ENCODE measurements at places on chromosomes 4 and X.

DNA sequence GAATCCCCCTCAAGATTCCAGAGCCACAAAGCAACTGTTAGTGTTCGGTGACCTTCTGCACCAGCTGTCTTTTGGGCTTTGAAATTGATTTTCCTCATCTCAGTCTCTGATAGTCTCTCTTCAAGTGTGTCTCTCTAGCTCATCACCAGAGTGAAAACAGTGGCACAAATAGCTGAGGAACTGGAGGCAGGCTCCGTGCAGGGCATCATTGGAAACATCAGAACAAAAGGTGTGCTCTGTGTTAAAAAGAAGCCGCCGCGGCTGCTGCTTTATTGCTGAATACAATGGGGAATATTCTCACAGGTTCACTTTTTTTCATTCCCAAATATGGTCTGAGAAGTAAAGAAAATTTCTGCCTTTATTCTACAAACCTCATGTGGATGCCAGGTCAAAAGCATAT is 297.5 kb downstream of the DCTD start:
- DNase-seq = no peak

DNA sequence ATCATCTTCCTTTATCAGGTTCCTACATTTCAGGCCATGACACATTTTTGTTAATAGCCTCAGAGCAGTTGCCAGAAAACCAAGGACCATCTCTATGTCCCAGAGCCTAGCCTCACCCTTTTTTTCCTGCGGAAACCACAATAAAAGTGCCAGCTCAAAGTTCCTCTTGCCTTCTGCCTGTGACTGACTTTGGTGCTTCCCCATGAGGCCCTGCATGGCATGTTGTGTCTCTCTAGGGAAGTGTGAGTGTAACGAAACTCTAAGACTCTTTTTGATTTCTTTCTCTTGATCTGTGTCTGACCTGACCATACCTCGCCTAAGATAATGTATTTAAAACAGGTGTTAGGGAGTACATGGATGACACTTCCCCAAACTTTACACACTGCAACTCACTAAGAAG is 642.3 kb upstream of the BOD1L1 start:
- DNase-seq = no peak

DNA sequence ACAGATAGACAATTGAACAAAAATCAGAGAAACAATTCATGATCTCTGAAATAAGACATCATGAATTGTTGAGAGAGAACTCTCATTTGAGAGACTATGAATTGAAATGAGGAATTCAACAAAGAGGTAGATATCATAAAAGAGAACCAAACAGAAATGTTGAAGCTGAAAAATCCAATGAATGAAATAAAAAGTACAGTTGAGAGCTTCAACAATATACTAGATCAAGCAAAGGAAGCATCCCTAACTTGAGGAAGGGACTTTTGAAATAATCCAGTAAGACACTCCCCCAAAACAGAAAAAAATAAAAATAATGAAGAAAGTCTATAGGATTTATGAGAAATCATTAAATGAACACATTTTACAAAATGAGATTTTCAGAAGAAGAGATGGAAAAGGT is 310.0 kb upstream of the PCDH10 start:
- no peak for DNase-seq

GRCh38 chr4:47791965-47792364 is 45.9 kb downstream of the CORIN start:
- no peak for DNase-seq

DNA sequence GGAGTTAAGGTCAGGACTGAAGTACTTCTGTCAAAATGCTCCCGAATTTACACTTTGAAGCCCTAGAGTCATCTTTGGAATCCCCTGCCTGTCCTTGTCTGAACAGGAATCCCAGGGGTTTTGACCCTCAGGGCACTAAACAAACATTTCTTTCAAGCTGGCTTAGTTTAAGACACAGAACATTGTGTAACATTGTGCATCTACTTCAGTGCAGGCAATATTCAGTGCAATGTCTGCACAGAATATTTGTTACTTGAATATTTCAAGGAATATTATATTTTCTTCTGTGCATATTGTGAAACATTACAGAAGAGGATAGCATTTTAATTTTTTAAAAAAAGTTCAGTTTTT is 763.4 kb downstream of the PCDH18 start:
- no peak for DNase-seq

DNA sequence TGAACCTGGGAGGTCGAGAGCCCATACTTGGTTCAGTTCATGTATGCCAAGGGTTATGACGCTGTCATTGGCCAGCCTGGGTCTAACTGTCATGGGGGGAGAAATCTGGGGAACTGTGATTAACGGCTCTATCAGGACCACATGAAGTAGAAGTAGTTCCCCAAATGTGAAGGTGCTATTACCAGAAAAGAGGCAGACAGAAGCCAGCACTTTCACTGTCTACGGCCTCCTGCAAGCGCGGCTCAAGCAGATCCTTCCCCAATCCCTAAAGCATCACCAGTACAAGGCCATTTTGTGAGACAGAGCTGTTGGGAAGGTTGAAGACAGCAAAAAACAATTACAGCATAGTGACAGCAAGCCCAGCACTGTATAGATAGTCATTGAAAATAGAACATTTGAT is 37.5 kb downstream of the HOPX start:
- no peak for DNase-seq

GRCh38 chrX:118633530-118633929 is 93.9 kb upstream of the IL13RA1 start:
- no peak for DNase-seq

GRCh38 chrX:129695937-129696336 is 41.2 kb upstream of the APLN start:
- no peak for DNase-seq

- no peak for DNase-seq
Measured at GRCh38 chr4:87087015-87087414, 133.4 kb downstream of the KLHL8 start.

GRCh38 chrX:119870626-119871131 is 854 bp downstream of the RNF113A start:
- DNase-seq = peak; percentile 24

- DNase-seq = no peak
Measured at GRCh38 chr4:48290146-48290772, 20.6 kb upstream of the TEC start.

DNA sequence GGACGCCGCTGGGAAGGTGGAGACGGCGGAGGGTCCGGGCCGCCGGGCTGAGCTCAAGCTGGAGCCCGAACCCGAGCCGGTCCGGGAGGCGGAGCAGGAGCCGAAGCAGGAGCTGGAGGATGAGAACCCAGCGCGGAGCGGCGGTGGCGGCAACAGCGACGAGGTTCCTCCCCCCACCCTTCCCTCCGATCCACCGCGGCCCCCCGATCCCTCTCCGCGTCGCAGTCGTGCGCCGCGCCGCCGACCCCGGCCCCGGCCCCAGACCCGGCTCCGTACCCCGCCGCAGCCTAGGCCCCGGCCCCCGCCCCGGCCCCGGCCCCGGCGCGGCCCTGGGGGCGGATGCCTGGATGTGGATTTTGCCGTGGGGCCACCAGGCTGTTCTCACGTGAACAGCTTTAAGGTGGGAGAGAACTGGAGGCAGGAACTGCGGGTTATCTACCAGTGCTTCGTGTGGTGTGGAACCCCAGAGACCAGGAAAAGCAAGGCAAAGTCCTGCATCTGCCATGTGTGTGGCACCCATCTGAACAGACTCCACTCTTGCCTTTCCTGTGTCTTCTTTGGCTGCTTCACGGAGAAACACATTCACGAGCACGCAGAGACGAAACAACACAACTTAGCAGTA is 483 bp downstream of the USP27X start:
- no peak for DNase-seq

DNA sequence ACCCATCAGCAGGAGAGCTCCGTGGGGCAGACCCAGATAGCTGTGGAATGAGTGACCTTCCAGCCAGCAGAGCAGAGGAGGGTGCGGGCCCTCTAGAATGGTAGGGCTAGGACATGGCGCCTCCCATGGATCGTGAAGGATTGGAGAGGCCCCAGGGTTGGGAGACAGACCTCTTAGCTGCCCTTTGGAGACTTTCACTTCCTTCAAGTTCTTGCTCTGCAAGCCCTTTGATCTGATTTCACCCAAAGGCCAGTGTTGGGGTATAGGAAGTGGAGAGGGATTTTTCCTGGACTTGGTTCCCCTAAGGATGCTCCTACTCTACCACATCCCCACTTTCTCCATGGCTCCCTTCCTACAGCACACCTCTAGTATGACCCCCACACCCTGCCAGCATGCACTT is 3.0 kb downstream of the SASH3 start:
- DNase-seq = no peak

GRCh38 chr4:147923854-147924253 is 192.0 kb downstream of the ARHGAP10 start:
- DNase-seq = no peak

DNA sequence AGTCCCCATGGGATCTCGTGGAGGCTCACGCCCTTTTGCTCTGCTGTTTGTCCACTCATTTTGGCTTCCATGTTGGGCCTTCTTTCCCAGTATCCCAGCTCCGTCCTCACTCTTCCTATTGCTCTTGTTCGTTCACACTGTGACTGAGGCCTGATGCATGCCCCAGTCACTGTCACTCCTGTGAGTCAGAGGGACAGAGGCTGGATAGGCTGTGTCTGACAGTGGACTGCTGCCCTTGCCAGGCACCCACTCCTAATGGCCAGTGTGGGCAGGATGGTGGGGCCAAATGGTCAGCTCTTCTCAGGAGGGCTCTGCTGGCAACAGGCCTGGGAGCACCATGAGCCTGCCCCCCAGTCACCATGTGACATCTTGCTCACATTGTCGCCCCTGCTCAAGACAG is 40.0 kb downstream of the HADH start:
- DNase-seq = no peak

- DNase-seq = no peak
Measured at GRCh38 chr4:581753-582361, 5.8 kb upstream of the TMEM271 start.

- DNase-seq = no peak
Measured at GRCh38 chrX:153184787-153185186, 5.7 kb downstream of the MAGEA1 start.

DNA sequence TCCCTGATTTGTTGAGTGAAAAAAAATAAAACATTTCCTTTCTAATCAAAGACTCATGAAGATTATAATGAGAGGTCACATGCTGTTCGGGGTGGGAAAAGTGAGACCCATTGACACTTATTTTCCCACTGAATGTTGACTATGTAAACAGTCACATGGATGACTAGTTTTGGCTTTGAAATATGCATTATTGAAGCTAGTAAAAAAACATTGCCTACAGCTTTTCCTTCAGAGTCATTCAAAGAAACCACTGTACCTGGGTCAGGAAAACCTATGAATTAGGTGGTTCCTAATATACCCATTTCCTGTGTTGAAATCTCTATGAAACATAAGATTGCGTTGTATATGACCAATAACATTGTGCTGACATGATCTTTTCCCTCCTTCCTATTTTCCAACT is 251.2 kb downstream of the CFAP299 start:
- no peak for DNase-seq

- DNase-seq = no peak
Measured at GRCh38 chr4:73451981-73452747, 16.1 kb downstream of the AFP start.

DNA sequence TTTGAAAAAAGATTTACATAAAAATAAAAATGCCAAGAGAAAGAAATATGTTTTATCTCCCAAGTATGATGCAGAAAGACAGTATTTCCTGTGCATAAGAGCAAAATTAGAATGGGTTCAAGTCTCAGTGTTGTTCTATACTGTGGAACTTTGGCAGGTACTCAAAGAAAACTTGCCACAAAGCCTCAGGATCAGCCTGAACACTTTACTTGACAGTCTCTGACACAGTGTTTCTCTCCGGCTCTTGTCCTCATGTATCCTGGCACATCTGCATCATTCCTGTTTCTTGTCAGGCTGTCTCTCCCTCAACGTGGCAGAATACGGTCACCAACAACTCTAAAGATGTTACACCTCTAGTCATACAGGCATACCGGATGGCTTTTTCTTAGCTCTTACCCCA is 273.7 kb downstream of the ARHGAP24 start:
- DNase-seq = no peak

GRCh38 chr4:67604749-67605148 is 46.2 kb downstream of the STAP1 start:
- no peak for DNase-seq

DNA sequence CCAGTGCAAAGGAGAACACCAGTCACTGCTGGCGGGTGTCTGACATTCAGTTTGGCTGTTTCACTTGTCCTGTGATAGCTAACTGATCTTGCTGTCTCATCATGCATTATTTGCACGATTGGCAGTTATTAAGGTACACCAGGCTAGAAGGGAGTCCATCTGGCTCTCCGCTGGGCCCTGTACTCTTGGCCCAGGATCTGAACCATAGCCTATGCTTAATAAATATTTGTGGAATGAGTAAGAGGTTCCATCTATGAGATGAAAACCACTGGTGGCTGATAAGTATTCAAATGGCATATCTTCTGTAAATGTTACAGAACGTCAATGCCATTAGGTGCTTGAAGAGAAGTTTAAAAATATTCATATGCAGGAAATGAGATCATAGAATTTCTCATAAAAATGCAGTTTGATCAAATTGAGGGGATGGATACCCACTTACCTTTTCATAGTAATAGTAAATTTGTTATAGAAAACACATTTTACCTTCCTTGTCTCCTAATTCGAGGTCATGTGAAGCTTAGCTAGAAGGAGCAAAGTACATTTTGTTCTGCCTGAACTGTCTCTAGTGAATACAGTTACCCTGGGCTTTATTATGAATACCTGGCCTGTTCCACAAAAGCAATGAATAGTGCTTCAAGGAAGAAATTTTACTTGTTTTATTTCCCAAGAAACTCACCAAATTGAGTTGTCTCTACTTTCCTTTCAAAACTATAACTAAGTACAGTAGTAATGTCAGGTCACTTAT is 213.5 kb downstream of the CBR4 start:
- no peak for DNase-seq

DNA sequence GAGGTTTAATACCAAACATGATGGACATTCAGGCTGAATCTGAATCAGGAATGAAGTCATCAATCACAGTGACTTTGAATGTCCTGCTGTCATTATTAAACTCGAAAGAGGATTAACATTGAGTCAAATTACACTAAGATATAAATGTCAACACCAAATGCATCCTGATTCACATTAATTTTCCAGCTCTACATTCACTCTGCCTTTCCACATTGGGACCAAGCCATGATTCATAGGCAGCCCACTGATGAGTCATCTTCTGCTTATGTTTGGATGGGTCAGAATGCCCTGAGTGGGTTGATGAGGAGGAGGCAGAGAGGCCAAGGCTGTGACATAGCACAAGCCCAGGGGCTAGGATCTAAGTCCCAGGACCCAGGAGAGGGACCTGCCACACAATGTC is 247.6 kb upstream of the RPS6KA3 start:
- DNase-seq = no peak

Measured in activated naive CD4-positive, alpha-beta T cell treated with anti-CD3 and anti-CD28 coated beads, Interleukin-2, amount 50 U/mL, for 16 hours (primary cell).